Stimulated activated CD4-positive, alpha-beta T cell treated with anti-CD3 and anti-CD28 coated beads, Interleukin-2, amount 100 ng/mL, for 24 hours (primary cell): ENCODE measurements at places on chromosomes 11 and 22.

- no peak for DNase-seq
Measured at GRCh38 chr22:23781511-23782183, 5.1 kb upstream of the SMARCB1 start.

DNA sequence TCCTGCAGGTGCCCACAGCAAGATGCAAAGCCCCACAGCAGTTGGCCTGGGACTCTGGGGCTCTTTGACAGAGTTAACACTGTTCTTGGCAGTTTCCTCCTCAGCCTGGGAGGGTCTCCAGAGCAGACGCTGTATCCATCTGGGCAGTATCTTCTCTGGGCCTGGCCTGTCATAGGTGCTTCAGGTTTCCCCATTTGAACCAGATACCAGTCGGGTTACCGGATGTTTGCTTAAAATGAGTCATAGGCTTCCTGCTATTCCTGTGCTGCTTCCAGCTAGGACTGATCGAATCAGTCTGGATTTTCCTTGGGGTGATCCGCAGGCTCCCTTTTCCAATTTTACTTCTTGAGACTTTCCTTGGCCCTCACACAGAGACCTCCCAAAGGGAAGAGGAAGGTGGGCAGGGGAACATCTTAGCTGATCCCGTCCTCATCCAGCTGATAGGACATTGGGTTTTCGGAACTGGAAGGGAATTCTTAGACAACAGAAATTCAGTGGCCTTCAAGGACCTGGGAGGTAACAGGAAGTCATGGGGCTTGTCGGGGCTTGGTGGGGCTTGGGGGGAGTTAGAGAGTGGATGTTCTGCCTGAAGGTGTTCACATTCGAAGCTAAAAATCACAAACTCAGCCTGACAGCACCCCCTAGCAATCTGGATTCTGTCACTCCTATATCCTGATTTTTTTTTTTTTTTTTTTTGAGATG, 2.4 kb upstream of the RANGAP1 start:
- no peak for DNase-seq

DNA sequence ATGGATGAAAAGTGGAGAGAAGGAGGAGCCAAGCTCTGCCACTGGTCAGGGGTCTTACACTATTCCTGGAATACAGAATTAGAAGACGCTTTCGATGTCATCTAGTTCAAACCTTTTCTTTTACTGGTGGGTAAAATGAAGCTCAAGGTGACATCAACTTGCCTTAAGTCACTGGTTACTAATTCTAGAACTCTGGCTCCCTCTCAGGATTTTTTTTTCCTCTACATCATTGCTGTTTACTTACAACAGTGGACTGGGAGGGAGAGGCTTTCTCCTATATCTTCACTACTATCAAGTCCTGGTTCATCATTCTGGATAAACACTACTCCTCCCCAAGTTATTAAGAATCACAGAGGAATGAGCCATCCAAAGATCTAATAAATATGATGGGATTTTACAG, 82.9 kb downstream of the ETS1 start:
- DNase-seq, result no peak

- no peak for DNase-seq
Measured at GRCh38 chr11:108170184-108170583, 48.8 kb downstream of the ACAT1 start.

- DNase-seq, result no peak
Measured at GRCh38 chr22:22046370-22046769, 63.8 kb upstream of the TOP3B start.

GRCh38 chr11:355581-356458, 13.5 kb upstream of the B4GALNT4 start:
- peak; percentile 86 for DNase-seq

GRCh38 chr11:130582981-130583380, 134.5 kb downstream of the ADAMTS15 start:
- DNase-seq, result no peak
